ENCODE measurements at places on chromosomes 5 and 9. TPM values are rescaled to one million over a fixed set of nuclear protein-coding genes. Genes with fewer than 3 reads are reported as not detected.
A peak's percentile ranks its signal among the peaks of the same experiment; 100 is the strongest.

DNA sequence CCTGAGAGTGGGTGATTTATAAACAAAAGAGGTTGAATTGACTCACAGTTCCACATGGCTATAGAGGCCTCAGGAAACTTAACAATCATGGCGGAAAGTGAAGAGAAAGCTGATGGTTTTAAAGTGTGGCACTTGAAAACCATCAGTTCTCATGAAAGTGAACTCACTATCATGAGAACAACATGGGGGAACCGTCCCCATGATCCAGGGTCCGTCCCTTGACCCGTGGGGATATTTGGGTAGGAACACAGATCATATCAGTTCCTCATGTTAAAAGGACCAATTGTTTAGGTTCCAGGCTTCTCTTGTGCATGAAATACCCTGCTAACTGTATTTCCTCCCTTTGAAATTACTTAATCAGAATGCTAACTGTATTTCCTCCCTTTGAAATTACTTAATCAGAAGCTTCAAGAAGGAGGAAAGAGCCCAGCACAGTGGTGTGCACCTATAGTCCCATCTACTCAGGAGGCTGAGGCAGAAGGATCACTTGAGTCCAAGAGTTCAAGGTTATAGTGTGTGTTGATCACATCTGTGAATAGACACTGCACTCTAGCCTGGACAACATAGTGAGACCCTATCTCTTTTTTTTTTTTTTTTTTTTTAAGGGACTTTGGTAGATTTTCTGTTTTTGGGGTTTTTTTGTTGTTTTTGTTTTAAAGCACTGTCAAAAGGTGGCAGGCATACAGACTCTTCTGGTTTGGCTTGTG is 24.8 kb downstream of the TTC1 start:
- no peak for DNase-seq

DNA sequence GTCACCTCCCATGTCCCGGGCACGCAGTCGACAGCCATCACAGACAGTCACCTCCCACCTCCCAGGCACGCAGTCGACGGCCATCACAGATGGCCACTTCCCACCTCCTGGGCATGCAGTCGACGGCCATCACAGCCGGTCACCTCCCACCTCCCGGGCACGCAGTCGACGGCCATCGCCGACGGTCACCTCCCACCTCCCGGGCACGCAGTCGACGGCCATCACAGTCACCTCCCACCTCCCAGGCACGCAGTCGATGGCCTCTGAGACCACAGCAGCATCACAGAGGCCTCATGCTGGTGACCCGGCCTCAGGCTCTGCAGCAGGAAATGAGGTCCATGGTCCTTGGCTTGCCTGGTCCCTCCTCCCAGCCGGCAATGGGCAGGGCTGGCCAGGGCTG is 5.5 kb upstream of the SLC6A19 start:
- no peak for DNase-seq

DNA sequence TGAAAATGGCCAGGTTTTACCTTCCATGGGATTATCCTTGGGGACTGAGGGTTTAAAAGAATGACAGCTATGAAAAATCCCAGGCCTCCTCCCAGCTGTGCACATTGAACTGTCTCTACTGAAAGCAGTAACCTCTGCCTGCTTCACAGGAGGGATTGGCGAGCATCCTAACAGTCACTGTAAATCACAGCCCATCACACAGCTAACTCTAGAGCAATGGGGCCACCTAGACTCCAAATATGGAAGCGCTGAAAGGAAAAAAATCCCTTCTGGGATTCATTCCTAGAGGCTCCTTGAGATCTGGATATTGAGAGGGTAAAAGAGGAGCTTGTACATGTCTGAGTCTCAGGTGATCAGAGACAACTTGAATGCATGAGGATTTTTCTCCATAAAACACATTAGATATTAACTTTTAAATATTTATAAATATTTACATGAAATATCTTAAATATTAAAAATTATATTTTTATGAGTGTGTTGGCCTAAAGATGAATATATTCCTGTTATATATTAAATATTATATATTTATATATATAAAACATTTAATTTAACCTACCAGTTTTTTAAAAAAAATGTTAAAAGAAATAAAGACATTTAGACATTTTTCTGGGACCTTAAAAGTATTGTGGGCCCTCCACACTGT is 133.8 kb upstream of the SLC24A2 start:
- peak; percentile 21 for DNase-seq

GRCh38 chr5:72107901-72108201 is 576 bp downstream of the MAP1B start:
- DNase-seq, result no peak

- DNase-seq, result no peak
Measured at GRCh38 chr5:74205767-74206578, 434.6 kb downstream of the ENC1 start.

- no peak for DNase-seq
Measured at GRCh38 chr9:6562201-6562600, 83.3 kb downstream of the GLDC start.

DNA sequence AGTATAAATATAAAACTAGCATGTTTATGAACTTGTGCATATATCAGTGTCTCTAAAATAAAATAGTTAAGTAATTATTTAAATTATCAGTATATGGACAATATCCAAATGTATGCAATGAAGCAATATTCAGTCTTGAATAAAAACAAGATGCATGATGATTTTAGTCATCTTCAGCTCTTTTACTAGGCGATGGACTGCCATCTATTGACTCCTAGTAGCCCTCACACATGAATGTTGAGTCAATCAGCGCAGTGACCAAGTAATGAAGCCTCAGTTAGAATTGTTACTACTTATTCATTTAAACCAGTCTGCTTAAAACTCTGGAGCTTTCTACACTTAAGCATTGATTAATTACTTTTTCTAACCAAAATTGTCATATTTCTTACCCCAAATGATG is 92.9 kb upstream of the GRHPR start:
- no peak for DNase-seq

GRCh38 chr5:60687927-60688720 is 11.8 kb downstream of the DEPDC1B start:
- DNase-seq, result peak; percentile 85

- no peak for DNase-seq
Measured at GRCh38 chr5:151758141-151758429, 346 bp downstream of the ATOX1 start.

- no peak for DNase-seq
Measured at GRCh38 chr9:73007966-73008672, 55.3 kb upstream of the ALDH1A1 start.

GRCh38 chr5:143395638-143396352 is 7.7 kb downstream of the NR3C1 start:
- no peak for DNase-seq

DNA sequence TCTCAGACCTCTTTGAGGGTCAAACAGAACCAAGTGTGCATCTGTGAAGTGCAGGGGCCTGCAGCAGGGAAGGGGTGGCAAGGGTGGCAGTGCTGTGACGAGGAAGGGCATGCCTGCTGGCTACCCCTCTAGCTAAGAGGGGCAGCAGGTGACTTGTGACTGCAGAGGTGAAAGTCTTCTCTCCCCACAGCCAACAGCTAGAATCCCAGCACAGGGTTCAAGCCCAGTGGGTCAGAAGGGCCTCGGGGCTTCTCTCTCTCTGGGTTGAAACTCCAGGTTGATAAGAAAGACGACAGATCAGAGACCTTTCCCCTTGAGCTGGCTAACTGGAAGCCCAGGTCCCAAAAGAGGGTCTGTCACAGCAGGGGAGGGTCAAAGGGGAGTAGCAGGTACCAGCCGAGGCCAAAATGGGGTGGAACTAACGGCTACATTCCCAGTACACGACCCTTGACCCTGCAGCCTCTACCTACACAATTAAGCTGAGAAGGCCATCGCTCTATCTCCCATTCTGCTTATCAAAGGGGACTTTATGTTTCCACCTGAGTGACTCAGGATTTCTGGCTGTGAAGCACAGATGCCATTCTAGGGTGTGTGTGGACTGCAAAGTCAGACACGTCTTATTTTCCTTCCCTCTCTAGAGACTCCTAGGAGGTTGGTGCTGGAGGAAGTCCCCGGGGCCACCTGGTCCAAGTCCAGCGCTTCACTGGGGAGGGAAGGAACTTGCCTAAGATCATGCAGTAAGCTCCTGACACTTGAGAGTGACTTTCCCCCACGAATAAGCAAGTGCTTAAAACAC is 14.6 kb downstream of the ANKS6 start:
- peak; percentile 22 for DNase-seq

DNA sequence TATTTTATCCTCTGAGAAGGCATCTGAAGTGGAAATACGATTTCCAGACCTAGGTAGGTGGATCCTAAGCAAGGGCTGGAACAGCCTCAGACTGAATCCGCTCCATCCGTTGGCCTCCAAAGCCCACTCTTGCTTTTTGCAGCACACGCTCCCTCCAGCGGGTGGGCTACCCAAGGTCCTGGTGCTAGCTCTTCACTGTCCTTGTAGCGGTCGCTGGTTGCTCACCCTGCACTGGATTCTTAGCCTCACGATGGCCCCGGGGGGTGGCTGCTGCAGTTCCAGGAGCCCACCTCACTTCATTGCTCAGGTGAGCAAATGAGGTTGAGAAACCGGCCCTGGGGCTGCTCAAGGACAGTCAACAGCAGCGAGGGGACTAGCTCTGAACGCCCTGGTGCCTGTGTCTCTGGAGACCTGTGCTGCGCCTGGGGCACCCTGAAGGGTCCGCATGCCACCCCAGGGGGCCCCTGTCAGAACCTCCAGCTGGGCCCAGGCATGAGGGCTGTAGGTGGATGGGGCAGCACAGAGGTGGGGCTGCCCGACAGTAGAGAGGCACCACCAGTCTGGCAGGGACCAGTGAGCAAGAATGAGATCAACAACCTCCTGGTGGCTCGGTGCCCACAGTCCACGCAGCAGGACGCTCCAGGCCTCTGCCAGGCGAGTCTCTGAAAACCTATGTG is 4.3 kb downstream of the MGAT4B start:
- DNase-seq, result no peak

DNA sequence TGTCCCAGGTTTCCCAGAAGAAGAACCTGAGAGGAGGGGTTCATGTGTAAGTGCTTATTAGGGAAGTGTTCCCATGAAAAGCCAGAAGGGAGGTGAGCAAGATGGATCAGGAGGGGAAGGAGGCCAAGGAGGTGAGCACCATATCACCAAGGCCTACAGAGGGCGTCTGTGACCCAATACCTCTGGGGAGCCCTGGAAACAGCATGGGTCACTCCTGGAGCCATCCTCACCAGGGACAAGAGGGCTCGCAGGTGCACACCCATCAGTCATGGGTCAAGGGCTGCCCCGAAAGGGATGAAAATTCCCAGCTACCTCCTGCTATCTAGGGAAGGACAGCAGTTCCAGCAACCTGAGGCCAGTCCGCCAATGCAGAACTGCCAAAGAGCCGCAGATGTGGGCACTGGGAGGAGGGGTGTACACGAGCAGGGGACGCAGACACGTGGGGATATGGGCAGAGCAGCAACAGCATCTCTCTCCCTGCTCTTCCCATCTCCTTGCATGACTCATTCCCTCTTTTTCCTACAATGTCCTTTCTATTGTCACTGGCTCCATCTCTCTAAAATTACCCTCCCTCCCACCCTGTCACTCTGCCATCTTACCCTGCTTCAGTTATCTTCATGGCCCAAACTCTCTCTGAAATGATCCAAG is 167.6 kb upstream of the FSTL4 start:
- no peak for DNase-seq

GRCh38 chr9:4826417-4827166 is 33.8 kb downstream of the RCL1 start:
- no peak for DNase-seq

DNA sequence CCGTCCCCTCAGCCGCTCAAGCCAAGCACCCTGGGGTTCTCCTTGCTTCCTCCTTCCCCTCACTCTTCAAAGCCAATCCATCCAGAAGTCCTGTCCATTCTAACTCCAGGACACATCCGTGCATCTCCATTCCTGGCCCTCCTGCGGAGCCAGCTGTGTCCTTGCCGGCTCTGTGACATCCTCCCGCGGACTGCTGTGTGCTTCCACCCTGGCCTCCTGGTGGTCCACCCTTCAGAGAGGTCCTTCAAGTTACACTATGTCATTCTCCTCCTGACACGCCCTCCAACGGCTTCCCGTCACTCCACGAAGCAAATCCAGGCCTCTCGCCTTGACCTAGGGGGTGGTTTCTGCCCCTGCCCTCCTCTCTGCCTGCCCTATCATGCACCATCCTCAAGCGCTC is 13.0 kb upstream of the SCGB3A1 start:
- DNase-seq, result no peak

DNA sequence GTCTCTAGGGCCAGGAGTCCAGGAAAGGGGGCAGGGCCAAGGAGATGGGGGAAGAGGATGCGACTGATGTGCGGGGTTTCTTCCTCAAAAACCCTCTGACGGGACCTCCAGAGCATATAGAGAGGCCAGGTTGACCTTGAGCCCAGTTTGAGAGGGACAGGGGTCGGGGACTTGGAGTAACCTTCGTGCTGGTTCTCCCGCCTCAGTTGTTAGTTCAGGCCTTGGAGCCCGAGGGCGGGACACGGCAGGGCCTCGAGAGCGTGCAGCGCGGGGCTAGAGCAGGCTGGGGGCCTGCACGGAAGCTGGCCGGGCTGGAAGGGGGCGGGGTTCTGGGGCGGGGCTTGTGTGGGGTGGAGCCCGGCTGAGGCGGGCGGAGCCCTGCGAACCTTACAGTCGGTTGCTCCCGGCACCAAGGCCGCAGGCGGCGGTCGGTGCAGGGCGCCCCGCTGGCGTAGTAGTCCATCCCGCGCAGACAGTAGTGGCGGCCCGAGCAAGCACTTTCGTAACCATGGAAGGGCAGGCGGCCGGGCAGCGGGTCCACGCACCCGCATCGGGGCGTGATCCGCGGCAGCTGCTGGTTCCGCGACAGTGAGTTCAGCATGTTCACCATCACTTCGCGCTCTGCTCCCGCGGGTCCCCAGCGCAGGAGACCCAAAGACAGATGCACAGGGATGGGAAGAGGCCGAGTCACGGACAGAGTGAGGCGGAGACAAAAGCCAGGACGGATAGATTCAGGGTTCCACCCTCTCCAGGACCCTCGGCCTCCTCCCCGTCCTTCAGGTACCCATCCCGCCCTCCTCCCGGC is 4.0 kb upstream of the MYORG start:
- DNase-seq, result peak; percentile 66

DNA sequence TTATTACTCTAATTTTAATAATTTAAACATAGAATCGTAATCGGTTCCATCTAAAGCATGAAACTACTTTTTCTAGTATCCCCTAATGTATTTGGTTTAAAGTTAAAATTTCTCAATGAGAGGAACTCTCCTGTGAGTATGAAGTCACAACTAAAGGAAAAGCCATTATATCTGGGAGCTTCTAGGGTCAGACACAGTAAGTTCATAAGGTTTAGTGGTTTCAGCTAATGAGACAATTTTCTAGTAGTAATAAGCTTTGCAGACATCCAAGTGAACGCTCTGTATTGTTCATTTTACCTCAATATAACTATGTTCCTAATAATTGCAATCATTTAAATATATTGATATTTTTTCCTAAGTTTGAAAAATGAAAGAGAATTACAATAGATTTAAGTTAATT is 364.4 kb upstream of the CDH9 start:
- DNase-seq, result no peak

DNA sequence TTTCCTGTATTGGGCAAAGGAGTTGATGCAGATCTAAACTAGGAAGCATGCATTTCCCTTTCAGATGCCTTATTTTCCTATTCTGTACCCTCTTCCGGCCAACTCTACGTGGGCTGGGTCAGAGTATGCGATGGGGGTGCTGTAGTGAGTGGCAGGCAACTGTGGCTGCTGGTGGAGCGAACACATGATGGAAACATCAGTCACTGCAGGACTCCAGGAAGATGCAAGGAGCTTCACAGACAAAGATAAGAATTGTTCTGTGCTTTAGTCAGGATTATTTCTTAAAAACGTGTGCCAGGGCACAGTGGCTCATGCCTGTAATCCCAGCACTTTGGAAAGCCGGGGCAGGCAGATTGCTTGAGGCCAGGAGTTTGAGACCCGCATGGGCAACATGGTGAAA is 75.1 kb downstream of the PSAT1 start:
- DNase-seq, result no peak

SLC6A3 gene
- not detected for total RNA-seq

SLC6A7 gene
- total RNA-seq, result not detected

GPR151 gene
- total RNA-seq, result not detected

ANKRD55 gene
- 0.11 TPM for total RNA-seq

DENND1A gene
- total RNA-seq, result 14.8 TPM

SHISAL2B gene
- total RNA-seq, result not detected
